Glomerular endothelial cell (primary cell): ENCODE measurements at places on chromosomes 12 and 14.

DNA sequence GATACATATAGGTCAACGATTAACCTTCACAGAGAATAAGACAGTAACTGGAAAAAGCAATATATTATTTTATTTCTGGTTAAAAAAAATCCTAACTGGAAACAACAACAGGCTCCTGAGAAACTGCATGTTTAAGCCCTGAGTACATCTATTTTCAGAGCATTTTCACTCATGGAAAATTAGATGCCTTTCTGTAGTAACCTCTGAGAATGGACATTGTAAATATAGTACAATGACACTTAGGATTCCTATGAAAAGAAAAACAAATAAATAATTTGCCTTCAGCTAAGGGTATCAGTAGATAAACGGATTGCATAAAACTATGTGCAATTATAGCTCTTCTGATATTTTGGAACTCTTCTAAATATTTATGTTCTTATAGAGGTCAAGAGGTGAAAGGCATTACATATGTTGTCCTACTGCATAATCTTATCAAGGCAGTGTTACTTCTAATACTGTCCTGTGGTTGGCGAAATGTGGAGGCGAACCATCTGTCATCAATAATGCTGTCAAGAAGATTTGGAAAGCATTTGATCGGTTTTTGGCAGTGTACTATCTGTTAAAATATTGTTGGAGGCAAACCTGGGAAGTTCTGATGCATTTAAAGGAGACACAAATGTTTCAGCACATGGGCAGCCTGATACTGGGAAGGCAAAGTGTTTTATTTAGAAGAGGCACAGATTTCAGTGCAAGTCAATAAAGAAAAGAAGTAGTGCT lies 381.8 kb downstream of the BTG1 start:
- no peak for DNase-seq

GRCh38 chr14:72965249-72965648 lies 39.0 kb downstream of the DCAF4 start:
- no peak for DNase-seq

- no peak for DNase-seq
Measured at GRCh38 chr12:45112306-45112705, 61.4 kb upstream of the DBX2 start.

- no peak for DNase-seq
Measured at GRCh38 chr12:17661250-17661649, 428.7 kb downstream of the RERGL start.

DNA sequence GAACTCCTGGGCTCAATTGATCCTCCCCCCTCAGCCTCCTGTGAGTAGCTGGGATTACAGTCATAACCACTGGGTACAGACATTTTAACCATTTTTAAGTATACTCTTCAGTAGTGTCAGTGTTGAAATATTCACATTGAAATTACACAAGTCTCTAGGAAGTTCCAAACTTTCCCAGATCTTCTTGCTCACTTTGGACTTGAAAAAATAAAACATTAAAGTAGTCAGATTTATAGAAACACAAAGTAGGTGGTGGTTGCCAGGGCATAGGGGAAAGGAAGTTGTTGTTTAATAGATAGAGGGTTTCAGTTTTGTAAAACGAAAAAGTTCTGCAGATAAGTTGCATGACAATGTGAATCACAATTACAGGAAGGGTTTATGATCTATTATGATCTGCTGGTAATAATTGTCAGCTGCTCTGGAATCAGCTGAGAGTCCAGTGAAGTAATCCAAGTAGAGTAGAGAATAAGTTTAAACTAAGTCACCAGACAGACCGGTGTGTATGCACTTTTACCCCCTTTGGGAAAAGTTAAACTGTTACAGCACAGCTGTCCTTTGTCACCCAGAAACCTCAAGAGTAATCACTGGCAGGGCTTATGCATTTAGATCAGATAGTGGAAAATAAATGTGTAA lies 27.4 kb downstream of the PCNX1 start:
- DNase-seq = no peak

- no peak for DNase-seq
Measured at GRCh38 chr12:112126000-112126438, 659 bp downstream of the TRAFD1 start.

DNA sequence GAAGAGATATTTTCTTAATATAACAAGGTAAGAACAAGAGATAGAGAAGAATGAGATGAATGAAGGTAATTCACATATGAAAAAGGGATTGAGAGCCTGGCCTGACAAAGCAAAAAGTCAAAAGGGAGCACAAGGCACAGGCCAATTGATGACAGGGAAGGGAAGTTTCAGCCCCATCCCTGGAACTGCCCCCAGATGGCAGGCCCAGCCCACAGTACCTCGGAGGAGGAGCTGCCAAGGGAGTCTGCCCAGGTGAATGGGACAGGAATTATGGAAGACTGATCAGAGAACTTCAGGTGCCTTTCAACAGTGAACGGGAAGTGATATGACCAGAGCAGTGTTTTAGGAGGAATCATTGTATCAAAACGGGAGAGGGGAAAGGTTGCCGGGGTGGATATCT lies 15.7 kb downstream of the SNRPF start:
- DNase-seq = no peak

GRCh38 chr14:33691907-33692306 lies 259.0 kb downstream of the EGLN3 start:
- no peak for DNase-seq

DNA sequence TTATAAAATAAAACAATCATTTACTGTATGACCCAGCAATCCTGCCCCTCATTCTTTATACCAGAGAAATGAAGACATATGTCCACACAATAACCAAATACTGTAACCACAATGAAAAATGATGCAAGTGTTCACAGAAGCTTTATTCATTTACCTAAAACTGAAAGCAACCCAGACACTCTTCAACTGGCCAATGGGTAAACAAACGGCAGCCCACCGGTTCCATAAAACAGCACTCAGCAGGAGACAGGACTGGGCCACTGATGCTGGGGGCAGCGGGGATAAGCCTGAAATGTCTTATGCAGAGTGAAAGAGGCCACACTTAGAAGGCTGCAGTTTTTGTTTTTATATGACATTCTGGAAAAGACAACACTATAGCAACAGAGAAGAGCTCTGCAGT lies 15.1 kb downstream of the DDX51 start:
- DNase-seq = no peak

- DNase-seq = no peak
Measured at GRCh38 chr14:36439766-36440165, 80.3 kb downstream of the NKX2-1 start.

DNA sequence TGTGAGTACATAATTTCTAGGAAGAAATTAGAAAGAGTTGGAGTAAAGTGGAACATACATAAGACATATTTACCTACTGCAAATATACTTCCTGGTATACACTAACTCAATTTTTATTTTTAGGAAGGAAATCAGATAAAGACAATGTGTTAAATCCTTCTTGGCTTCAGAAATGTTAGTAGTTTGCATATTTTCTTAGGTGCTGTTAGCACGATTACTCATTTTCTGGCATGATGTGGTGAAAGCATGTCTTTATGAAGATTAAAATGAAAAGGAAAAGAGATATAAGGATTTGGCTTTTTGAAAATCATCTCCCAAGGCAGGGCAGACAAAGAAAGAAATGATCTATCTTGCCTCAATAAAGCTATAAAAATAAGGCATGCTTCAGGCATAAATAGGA lies 287.6 kb upstream of the E2F7 start:
- no peak for DNase-seq

DNA sequence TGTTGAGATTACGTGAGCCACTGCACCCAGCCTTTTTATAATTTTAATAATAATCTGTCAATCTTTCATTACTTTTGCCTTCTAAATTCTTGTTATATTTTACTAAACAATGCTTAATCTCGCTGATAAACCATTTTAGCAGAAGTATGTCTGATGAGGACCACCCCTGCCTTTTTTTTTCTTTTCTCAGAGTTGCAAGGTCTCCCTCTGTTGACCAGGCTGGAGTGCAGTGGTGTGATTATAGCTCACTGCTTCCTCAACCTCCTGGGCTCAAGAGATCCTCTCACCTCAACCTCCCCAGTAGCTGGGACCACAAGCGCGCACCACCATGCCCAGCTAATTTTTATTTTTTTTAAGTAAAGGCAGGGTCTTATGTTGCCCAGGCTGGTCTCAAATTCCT lies 118.6 kb upstream of the DNM1L start:
- no peak for DNase-seq

GRCh38 chr12:91432755-91433154 lies 250.1 kb upstream of the DCN start:
- no peak for DNase-seq

DNA sequence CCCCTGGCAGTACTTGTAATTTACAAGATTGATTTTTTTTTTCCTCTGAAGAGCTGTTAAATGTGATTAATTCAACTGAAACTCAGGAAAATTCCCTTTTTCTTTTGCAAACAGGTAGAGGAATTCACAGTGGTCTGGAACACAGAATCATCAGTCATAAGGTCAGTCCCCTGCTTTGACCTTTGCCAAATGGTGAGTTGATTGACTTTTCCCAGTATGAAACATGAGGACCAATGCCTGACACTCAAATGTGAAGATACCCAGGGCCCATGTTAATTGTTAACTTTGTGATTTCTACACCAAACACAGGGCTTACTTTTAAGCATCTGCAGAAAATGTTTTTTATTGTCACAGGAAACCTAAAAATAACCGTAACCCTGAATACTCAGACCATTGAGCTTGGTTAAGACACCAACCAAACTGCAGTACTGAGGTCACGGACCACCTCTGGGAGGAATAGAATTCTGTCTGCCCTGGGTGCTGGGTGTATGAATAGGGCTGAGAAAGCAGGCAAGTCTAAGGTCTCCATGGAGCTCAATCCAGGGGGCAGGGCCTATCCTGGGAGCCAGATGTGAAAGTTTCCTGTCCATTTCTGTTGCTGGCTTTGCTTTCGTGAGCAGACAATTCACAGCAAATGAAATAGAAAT lies 192.4 kb downstream of the TMX1 start:
- no peak for DNase-seq

- DNase-seq = peak; percentile 3
Measured at GRCh38 chr12:132560614-132561426, 49.6 kb downstream of the LRCOL1 start.

DNA sequence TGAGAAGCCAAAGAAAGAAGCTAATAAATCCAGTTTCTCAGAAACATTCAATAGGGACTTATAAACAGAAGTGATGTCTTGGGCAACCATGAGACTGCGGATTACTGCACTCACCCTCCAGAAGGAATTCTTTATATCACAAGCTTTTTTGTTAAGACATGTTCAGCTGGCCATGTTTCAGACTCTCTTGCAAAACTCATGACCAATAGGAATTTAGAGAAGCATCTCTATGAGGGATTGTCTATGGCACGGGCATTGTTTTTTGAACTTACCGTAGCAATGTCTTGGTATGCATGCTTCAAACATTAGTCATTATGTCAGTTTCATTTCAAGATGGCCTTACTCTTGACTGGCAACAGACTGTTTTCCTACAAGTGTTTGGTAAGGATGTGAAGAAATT lies 15.5 kb upstream of the ZNF268 start:
- no peak for DNase-seq

GRCh38 chr14:65170768-65171507 lies 68.6 kb upstream of the MAX start:
- peak; percentile 41 for DNase-seq

GRCh38 chr12:53205747-53206419 lies 1.2 kb downstream of the ITGB7 start:
- DNase-seq = no peak

DNA sequence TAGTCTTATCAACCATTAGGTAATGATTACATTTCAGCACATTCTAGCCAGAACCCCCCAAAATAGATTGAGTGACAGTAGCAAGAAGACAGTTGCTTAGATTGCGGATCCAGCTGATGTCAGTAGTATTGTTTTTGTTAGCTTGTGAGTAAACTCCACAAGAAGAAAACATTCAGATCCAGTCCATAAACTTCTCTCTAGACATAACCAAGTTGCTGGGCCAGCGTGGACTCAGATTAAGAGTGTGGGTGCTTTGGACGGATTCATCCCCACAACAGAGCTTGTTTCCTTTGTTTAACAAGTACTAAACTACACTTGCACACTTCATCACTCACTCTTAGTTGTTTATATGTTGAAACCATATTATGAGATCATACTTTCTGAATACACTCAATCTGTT lies 293.4 kb downstream of the NPAS3 start:
- DNase-seq = no peak

GRCh38 chr12:77493302-77494168 lies 337.2 kb upstream of the NAV3 start:
- no peak for DNase-seq

- DNase-seq = no peak
Measured at GRCh38 chr12:103901518-103902173, 28.6 kb upstream of the HSP90B1 start.

DNA sequence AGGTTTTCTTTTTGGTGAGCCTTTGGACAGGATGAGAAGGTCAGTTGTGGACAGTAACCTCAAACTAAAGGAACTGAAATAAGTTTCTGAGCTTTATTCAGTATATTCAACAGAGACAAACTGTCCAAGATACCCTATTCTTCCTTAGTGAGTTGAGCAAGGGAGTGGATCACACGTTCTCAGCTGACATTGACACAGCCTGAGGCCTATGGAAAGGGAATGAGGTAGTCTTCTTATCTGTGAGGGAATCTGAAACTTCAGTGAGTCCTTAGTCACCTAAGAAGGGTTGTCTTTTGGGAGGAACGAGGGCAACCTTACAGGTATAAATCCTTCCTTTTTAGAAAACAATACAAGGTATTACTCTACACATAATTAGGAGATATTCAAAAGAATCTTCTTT lies 5.0 kb upstream of the NUBPL start:
- DNase-seq = no peak

DNA sequence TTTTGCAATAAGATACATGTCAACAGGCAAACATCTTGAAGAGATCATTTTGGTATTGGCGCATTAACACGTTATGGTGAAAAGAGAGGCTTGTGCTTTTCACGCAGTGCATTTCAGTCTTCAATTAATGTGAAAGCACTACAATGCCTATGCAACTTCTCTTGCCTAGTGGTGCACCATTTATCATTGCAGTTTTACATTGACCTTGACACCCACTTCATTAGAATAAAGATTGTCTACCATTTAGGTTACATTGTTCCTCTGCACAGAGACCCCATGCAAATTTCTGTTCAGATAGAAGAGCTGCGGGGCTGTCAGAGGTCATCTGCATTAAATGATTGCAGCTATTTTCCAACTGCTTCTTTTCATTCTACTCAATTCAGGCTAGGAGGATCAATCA lies 212.2 kb upstream of the NPAS3 start:
- no peak for DNase-seq
